ENCODE measurements at places on chromosomes 5 and 9.

DNA sequence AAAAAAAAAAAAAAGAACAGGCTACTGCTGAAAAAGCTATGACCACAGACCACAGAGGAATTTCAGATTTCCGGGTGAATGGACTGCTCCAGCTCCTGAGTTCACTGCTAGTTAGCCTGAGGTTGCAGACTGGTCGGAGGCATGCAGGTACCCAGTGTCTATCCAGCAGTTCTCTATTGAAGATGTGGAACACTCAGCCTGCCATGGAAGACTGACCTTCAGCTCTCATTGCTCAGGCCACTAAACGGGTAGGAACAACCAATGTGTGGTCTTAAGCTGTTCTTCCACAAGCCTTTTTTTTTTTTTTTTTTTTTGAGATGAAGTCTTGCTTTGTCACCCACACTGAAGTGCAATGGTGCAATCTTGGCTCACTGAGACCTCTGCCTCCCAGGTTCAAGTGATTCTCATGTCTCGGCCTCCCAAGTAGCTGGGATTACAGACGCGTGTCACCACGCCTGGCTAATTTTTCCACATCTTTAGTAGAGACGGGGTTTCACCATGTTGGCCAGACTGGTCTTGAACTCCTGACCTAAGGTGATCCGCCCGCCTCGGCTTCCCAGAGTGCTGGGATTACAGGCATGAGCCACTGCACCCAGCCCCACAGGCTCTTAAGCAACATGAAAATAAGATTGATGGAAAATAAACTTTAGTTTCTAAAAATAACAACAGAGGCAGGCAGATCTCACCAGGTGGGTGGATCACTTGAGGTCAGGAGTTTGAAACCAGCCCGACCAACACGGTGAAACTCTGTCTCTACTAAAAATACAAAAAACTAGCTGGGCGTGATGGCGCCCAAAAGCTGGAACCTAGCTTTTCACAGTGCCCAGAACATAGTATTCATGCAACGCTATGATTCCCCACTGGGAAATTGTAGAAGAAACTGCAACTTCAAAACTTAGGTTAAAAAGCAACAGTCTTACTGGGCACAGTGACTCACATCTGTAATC lies 20.0 kb upstream of the NPM1 start:
- no peak for DNase-seq

GRCh38 chr9:111974092-111974681 lies 77.6 kb downstream of the UGCG start:
- no peak for DNase-seq

DNA sequence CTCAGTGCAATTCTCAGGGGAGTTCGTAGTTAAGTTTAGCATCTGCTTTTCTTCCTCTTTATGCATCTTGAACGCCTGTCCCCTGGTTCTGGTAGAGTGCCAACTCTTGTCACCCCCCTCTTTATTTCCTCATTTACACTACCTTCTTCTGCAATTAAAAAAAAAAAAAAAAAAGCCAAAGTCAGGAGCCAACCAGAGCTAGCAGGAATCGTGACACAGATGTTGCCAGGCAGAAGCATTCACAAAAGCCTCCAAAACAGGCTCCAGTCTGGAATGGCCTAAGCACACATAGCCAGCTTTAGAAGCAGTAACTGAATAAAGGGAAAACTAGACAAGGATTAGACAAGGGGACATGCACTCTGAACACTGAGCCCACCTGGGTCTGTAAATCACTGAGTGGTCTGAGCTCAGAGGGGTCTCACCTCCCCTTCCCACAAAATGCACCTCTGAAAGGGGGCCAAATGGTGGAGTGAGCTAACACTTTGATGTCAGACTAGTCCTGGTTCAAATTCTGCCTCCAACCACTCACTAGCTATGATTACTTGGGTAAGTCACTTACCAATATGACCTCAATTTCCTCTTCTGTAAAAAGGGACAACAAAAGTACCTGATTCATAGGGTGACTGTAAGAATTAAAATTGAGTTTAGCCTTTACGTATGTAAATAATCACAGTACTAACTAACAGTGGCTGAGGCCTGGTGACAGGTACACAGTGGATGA lies 2.0 kb downstream of the CD74 start:
- peak; percentile 11 for DNase-seq

DNA sequence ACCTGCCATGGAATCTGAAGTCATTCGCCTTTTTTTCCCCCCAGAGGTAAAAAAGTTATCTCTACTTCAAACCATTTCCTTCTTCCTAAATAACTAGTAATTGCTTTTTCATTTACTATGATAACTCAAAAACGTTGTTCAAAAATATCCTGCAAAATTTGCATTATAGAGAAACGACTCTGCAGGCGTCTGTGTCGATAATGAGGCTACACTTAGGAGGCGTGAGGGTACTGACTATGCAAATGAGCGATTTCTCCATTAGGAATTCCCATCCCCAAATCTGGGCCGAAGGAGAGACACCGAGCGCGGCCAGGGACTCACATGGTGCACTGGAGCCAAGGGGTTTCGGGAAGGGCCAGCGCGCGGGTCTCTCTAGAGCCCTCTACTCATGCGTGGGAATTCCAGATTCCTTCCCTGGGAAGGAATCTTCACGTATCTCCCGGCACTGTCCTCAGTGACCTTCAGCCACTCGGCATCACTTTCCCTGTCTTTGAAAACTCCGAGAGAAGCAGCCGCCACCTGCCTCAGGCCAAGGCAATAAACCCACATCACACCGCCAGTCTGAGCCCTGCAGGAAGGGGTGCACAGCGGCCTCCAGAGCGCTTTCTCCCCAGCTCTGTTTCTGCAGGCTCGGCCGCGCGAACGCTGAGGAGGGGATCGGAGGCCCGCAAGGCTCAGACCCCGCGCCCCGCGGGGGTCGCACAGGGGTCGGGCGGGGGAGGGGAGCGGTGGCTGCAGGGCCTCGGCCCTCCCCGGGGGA lies 718 bp upstream of the DENND4C start:
- peak; percentile 11 for DNase-seq

DNA sequence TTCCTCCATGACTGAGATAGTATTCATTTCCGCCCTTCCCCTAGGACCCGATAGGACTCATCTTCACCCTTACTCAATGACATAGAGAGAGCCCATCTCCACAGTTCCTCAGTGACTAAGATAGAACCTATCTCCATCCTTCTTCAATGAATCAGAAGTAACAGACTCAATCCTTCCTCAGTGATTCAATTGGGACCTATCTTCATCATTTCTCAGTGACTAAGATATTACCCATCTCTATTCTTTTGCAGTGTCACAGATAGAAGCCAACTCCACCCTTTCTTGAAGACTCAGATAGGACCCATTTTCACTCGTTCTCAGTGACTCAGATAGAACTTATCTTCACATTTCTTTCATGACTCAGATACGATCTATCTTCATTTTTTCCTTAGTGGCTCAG lies 164.6 kb downstream of the FBXO4 start:
- DNase-seq: no peak

DNA sequence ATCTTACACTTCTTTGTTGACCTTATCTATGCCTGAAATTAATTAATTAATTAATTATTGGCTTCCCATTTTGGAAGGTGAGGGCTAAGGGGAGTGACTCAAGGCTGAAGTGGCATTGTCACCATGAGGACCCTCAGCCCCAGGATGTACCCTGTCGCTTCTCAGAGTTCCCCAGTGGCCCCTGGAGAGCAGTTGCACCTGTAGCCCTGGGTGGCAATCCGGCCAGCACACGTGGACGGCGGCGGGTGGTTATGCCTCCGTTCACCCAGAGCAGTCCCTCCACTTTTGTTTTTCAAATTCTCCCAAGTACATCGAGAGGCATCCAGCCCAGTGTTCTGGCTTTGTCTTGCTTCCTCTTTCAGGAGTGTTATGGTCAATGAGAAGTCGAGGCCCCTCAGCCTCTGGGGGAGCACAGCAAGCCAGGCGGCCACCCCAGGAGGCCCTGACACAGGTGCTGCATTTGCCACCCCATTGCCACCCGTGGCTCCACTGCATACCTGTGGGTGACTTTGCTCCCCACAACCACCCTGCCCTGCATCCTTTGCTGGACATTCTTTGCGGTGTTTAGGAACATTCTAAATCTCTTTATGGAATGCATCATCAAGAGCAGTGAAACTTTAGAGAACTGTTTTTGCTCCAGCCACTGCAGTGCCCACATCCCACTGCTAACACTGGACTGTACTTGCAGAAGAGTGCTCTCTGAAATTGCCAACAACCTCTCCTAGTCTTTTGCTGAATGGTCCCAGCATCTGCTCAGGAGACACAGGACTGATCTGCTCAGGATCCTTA lies 11.5 kb upstream of the IRX2 start:
- DNase-seq: no peak

Measured in activated naive CD4-positive, alpha-beta T cell (primary cell).